ENCODE measurements at places on chromosomes 1 and 21. TPM values are rescaled to one million over a fixed set of nuclear protein-coding genes. Genes with fewer than 3 reads are reported as not detected.

DNA sequence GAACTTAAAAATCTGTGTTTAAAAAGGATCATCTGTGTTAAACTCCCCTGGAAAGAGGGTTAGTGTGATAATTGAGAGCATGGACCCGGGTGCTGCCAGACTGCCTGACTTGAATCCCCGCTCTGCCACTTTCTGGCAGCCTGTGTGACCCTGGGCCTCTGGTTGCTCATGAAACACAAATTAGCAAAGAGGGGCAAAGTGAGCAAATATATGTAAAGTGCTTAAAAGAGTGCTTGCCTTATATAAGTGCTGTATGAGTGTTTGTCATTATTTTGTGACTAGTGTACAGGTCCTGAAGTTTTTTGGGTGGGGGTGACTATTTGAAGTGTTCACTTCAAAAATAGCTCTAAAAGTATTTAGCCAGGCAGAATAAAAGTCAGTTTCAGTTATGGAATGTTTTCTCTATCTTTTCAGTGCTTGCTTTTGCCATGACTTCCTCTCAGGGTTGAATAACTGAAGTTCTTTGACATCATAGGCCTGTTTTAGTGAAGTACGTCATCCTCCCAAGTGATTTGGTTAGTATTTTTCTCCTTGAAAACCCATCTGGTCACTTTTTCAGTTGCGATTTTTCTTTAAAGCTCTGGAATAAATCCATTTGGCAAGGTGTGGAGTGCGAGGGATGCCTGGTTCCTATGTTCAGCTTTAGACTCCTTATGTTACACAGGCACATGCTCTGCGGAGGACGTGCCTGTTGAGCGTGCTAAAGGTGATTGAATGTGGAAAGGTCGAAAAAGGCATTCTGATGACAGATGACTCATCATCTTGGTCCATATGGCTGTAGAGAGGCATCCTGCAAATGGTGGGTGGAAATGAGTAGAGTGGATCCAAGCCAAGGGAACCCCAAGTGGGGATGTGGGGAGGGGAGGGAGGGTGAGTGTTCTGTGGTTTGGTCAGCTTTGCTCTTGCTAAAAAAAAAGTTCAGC is 47.8 kb downstream of the AK4 start:
- peaks cover 63% of the 10 kb centered on the region for H3K36me3 ChIP-seq
- H3K4me1 ChIP-seq = peaks cover 30% of the 10 kb centered on the region
- H3K27me3 ChIP-seq = no peaks in the 10 kb centered on the region
- H3K4me3 ChIP-seq = no peak overlapping the region
- no peak for DNase-seq
- peak overlapping the region; percentile 58 for H3K27ac ChIP-seq

- no peaks in the 10 kb centered on the region for H3K27me3 ChIP-seq
- no peak overlapping the region for H3K27ac ChIP-seq
- H3K4me1 ChIP-seq = no peaks in the 10 kb centered on the region
- peaks cover 27% of the 10 kb centered on the region for H3K36me3 ChIP-seq
- no peak overlapping the region for H3K4me3 ChIP-seq
Measured at GRCh38 chr21:28922368-28922767, 70.3 kb downstream of the LTN1 start.

DNA sequence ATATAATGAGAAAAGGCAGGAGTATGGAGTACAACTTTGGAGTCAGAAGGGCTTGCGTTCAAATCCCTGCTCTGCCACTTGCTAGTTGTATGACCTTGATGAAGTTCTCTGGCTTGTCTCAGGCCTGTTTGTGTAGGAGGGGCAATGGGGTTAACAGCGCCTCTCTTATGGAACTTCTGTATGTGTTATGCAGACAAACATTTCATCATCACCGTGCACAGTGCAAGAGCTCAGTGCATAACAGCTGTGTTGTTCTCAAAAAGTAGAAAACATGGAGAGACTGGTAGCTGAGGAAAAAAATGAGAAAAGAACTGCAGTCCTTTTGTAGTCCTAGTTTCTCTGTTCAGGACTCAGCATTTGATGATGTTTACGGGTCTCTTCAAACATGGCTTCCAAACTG is 10.4 kb upstream of the ZNF648 start:
- H3K4me1 ChIP-seq = peaks cover 2% of the 10 kb centered on the region
- peaks cover 12% of the 10 kb centered on the region for H3K27me3 ChIP-seq
- DNase-seq = no peak
- no peaks in the 10 kb centered on the region for H3K36me3 ChIP-seq
- H3K4me3 ChIP-seq = no peak overlapping the region
- H3K27ac ChIP-seq = no peak overlapping the region

- no peaks in the 10 kb centered on the region for H3K36me3 ChIP-seq
- H3K4me1 ChIP-seq = peaks cover 16% of the 10 kb centered on the region
- no peaks in the 10 kb centered on the region for H3K27me3 ChIP-seq
- no peak overlapping the region for H3K4me3 ChIP-seq
- DNase-seq = no peak
Measured at GRCh38 chr1:26820784-26821269, 5.7 kb upstream of the ZDHHC18 start.

DNA sequence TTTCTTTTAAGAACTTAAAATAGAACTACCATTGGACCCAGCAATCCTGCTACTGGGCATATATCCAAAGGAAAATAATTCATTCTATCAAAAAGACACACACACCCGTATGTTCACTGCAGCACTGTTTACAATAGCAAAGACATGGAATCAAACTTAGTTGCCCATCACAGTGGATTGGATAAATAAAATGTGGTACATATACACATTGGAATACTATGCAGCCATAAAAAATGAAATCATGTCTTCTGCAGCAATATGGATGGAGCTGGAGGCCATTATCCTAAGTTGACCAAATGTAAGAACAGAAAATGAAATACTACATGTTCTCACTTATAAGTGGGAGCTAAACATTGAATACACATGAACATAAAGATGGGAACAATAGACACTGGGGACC is 585.3 kb upstream of the USP24 start:
- no peak overlapping the region for H3K4me3 ChIP-seq
- no peaks in the 10 kb centered on the region for H3K4me1 ChIP-seq
- H3K27ac ChIP-seq = no peak overlapping the region

GRCh38 chr21:40768056-40768455 is 78.9 kb downstream of the DSCAM start:
- no peaks in the 10 kb centered on the region for H3K36me3 ChIP-seq
- no peaks in the 10 kb centered on the region for H3K4me1 ChIP-seq
- H3K27me3 ChIP-seq = no peaks in the 10 kb centered on the region
- no peak for DNase-seq
- H3K27ac ChIP-seq = no peak overlapping the region

DNA sequence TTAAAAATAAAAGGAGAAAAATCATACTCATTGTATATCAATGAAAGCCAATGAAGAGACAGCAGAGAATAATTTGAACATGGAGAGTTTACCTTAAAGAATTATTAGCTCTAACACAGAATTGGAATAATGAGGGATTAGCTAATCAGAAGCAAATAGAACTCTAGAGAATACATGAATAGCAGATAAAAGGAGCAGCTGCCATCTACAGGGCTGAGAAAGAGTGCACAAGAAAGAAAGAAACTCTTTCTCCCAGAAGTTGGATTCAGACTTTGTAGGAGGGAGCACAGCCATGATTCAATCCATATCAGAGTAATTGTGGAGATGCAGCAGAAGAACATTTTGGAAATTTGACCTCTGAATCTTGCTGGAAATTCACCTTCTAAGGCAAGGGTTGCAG is 1171.2 kb downstream of the PLA2G4A start:
- no peaks in the 10 kb centered on the region for H3K4me1 ChIP-seq
- no peak overlapping the region for H3K4me3 ChIP-seq
- no peaks in the 10 kb centered on the region for H3K27me3 ChIP-seq
- H3K27ac ChIP-seq = no peak overlapping the region
- no peaks in the 10 kb centered on the region for H3K36me3 ChIP-seq

DNA sequence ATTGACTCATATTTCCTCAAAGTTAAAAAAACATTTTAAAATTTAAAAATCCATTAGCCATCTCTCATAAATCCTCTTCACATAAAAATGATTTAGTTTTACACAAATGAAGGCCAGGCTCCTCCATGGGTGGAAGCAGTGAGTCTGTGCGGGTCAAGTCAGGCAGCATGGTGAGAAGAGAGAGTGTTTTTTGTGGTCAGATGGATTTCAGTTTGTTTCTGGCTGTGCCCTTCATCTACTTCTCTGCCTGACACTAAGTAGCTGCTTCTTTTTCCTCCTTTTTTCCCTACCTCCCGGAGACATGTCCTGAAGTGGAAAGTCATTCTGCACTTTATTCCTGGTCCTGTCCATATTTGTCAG is 10.3 kb downstream of the PLA2G4A start:
- peaks cover 14% of the 10 kb centered on the region for H3K36me3 ChIP-seq
- peaks cover 6% of the 10 kb centered on the region for H3K27me3 ChIP-seq
- peaks cover 22% of the 10 kb centered on the region for H3K4me1 ChIP-seq
- no peak overlapping the region for H3K4me3 ChIP-seq
- H3K27ac ChIP-seq = no peak overlapping the region

DNA sequence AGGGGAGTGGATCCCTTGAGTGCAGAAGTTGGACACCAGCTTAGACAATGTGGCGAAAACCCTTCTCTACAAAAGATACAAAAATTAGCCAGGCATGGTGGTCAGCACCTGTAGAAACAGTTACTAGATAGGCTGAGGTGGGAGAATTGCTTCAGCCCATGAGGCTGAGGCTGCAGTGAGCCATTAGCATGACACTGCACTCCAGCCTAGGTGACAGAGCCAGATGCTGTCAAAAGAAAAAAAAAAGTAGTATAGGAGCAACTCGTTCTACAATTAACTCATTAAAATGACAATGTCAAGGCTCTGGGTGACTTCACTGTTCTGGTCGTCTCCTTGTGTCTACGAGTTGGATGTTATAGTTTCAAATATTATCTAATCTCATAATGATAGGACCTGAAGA is 370.6 kb upstream of the NCAM2 start:
- no peaks in the 10 kb centered on the region for H3K27me3 ChIP-seq
- H3K27ac ChIP-seq = no peak overlapping the region
- H3K4me1 ChIP-seq = no peaks in the 10 kb centered on the region
- DNase-seq = no peak
- no peaks in the 10 kb centered on the region for H3K36me3 ChIP-seq

GRCh38 chr1:205291596-205291995 is 29.9 kb downstream of the NUAK2 start:
- no peak overlapping the region for H3K4me3 ChIP-seq
- H3K36me3 ChIP-seq = no peaks in the 10 kb centered on the region
- no peak for DNase-seq
- H3K4me1 ChIP-seq = peaks cover 39% of the 10 kb centered on the region
- peaks cover 13% of the 10 kb centered on the region for H3K27me3 ChIP-seq

DNA sequence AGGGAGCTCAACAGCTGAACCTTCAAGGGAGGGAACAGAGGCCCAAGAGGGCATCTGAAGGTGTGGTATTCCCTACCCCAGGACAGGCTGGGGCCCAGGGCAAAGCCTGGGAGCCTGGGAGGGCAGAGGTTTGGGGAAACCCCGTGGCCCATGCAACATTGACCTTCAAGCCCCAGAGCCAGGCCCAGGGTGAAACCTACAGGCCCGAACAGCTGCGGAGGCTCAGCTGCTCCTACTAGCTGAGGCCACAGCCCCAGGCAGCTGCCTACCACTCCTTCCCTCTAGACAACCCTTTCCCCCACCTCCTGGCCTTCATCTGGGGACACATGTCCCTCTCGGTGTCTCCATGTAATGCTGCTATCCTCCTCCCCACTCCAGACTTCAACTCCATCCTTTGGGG is 3.2 kb downstream of the LAD1 start:
- peaks cover 42% of the 10 kb centered on the region for H3K27me3 ChIP-seq
- no peak overlapping the region for H3K27ac ChIP-seq
- no peak for DNase-seq
- no peak overlapping the region for H3K4me3 ChIP-seq

- peaks cover 6% of the 10 kb centered on the region for H3K27me3 ChIP-seq
- no peak overlapping the region for H3K27ac ChIP-seq
Measured at GRCh38 chr1:47215713-47216112, 16.3 kb downstream of the TAL1 start.

DNA sequence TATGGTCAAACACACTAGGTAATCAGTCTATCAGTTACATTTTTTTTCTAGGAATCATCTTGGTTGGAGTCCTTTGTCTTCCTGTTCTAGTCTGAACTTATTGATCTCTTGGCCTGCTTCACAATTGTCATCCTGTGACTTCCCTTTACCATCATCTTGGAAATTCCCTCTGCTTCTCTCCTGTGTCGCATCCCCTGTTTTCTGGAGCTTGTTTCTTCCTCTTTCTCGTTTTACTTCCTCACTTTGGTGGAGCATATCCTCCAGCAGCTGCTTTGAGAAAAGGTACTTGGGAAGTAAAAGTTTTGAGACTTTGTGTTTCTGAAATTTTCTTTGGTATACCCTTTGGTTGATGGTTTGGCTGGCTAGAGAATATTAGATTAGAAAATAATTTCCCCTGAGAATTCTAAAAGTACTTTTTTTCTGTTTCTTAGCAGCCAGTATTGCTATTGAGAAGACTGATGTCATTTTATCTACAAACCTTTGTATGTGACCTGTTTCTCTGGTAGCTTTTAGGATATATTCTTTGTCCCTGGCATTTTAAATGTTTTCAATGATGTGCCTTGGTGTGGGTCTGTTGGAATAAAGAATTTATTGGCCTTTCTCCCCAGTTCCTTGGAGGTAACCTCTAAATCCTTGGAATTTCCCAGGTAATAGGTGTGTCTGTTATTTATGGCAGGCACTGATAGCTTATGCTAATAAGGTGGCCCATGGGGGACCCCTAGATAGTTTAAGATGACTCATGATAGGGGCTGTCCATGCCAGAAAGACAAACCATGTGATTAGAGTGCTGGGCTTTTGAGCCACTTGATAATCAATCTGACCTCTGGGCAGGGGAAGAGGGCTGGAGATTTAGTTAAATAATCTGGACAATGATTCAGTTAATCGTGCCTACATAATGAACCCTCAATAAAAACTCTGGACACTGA is 6.1 kb upstream of the MYCL start:
- no peak overlapping the region for H3K4me3 ChIP-seq
- H3K27me3 ChIP-seq = peaks cover 28% of the 10 kb centered on the region
- no peak overlapping the region for H3K27ac ChIP-seq
- H3K4me1 ChIP-seq = no peaks in the 10 kb centered on the region

- H3K4me1 ChIP-seq = no peaks in the 10 kb centered on the region
- no peak overlapping the region for H3K4me3 ChIP-seq
Measured at GRCh38 chr1:45103534-45103933, 91.5 kb downstream of the UROD start.

DNA sequence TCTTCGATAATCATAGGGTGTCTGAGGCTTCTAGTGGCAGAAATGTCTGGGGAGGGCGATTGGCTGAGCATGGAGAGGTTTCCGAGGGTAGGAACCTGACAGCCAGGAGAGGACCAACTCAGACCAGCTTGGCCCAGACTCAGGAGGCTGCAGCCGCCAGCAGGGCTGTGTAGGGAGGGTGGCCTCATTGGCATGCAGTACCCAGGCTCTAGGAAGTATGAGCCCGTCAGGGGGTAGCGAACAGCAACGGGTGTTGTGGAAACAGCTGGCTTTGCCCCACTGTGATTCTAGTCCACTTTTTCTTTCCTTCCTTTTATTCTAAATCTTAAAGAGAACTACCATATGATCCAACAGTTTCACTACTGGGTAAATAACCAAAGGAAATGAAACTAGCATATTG is 103.3 kb downstream of the DIRAS3 start:
- no peak overlapping the region for H3K27ac ChIP-seq
- no peaks in the 10 kb centered on the region for H3K4me1 ChIP-seq
- H3K4me3 ChIP-seq = no peak overlapping the region
- no peak for DNase-seq
- H3K36me3 ChIP-seq = no peaks in the 10 kb centered on the region
- no peaks in the 10 kb centered on the region for H3K27me3 ChIP-seq

Gene SRM
- total RNA-seq = 230 TPM

Gene BCAN
- not detected for total RNA-seq

Gene NCAM2
- total RNA-seq = 0.23 TPM

Gene SYDE2
- total RNA-seq = 2.1 TPM

Gene FNBP1L
- 0.32 TPM for total RNA-seq

Gene MSH4
- total RNA-seq = 0.60 TPM

Gene B3GALT2
- not detected for total RNA-seq

Gene SLC26A9
- not detected for total RNA-seq

Gene LCE2C
- total RNA-seq = not detected
